SK-N-DZ (cell line): ENCODE measurements at places on chromosomes 3 and 15.
A peak's percentile ranks its signal among the peaks of the same experiment; 100 is the strongest.

DNA sequence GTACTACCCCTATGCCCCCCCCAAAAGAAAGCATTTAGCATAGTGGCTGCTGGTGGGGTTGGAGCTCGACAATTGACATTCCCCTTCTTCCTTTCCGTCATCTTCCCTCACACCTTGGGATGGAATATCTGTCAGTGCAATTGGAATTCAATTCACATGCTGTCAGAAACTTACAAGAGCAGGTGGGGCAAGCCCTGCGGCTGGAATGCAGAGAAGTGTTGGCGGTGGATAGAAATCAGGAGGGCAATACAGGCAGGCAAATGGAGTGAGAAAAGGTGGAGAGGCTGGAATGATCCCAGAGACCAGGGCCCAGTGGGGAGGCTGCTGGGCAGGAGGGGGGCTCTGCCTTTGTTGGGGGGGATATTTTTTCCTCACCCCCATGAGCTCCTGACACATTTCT, 44.1 kb downstream of the FAM3D start:
- no peak for DNase-seq

DNA sequence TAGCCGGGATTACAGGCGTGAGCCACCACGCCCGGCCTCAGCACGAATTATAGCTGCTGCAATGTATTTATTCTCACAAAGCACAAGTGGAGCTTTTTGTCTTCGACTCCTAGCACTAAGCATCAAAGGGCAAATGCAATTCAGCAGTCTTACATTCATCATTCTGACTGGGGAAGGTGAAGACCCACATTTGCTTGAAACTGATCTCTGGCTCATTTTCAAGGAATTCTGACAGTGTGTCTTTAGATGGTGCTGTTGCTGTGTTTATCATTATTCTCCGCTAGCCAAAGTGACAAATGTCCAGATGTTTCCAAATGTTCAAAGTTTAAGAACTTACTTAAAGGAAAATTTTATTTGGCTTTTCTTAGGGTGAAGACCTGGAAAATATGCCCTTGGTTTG, 55.9 kb downstream of the SGO1 start:
- DNase-seq: no peak

DNA sequence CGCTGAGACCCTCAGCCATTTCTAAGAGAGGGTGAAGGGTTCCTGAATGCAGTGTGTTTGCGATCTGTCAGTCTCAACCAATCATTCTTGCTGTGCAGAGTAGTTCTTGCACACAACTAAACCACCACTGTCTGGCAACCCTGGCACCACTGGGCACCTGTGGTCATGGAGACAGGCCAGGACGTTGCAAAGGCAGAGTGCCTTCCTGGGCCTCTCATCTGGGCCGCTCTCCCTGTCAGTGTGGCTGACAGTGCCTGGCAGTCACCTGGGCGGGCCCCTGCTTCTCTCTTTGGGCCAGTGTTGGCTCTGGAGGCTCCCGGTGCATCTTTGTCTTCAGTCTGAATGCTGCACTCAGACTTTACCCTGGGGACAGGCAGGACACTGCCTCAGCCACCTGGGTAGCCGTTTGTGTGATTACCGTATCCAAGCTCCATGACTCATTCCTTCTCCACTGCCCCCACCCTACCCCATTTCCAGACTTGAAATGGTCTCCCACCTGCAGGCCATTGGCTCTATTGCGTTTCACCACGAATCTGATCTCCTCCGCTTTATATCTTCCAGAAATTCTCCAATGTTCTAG, 104.6 kb upstream of the KLF13 start:
- DNase-seq: no peak

DNA sequence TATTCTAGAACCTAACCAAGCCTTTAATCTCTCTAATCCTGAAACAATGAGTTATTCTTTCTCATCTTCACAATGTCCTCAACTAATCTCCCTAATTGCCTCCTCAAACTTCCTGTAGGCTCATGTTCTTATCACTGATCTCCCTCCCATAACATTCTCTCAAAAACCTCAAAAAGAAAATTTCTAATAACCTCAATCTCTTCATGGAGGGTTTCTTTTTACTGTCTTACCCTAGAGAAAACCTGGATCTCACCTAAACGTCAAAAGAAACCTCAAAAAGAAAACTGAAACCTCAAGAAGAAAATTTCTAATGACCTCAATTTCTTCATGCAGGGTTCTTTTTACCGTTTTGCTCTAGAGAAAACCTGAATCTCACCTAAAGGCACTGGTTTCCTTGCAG, 150.2 kb downstream of the GSK3B start:
- no peak for DNase-seq

- DNase-seq: no peak
Measured at GRCh38 chr3:146468671-146469149, 651 bp downstream of the PLSCR2 start.

DNA sequence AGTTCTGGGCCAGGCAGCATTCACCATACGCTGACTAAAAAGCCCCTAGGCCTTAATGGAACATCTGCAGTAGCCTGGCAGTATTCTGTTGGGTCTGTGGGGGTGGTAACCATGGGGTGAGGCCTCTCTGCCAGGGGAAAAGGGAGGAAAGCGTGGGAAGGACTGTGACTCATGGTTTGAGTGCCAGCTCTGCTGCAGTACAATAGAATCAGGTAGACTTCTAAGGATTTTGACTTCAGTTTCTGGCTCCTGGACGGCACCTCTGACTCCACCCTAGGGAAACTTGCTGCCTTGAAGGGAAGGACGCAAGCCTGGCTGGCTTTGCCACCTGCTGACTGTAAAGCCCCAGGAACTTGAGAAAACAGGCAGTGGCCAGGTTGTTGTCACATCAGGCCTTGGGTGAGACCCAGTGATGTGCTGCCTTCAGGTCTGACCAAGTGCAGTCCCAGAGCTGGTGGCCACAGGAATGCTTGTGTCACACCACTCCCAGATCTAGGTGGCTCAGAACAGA, 148.6 kb downstream of the SUCNR1 start:
- no peak for DNase-seq

GRCh38 chr3:194305356-194306108, 45.6 kb downstream of the CPN2 start:
- no peak for DNase-seq

DNA sequence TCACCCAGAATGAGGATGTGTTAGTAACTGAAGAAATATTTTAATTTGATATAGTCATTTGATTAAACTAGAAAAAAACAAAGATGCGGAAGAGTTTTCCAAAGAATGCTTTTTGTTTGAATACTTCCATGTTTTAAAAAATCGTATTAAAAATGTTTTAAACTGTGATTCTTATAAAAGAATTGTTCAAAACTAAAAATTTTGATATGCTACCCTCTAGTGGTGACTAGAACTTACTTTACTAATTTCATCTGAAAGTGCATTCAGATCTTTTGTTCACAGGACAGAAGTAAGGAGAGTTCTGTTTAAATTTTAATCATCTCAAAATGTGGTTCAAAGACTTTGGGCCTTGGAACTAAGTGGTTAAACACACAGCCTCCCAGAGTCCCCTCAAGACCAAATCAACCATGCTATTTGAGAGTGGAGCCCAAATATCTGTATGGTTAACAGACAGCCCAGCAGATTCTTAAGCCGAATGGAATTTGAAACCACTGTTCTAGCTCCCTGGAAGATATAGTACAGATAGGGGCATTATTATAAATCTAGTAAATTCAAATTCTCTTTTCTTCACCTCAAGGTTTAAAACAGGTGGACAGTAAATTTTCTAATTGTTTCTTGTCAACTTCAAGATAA, 45.2 kb upstream of the SYNPR start:
- peak; percentile 13 for DNase-seq

DNA sequence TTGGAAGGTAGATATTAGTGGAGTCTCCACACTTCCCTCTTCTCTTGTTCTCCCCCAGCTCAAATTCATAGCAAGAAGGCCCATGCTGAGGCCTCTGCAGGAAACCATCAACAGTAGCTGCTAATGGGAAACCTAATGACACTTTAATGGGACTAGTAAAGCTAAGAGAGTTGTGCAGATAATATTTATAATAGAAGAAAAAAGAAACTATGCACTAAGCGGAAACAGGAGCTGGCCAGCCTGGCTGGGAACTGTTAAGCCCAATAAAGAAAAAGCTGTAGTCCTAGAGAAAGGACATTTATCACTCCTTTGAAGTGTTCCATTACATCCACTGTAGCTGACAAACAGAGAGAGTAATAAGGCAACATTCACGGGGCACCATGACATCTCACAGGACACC, 229.6 kb downstream of the IGSF11 start:
- no peak for DNase-seq

- DNase-seq: no peak
Measured at GRCh38 chr3:157387708-157388435, 48.8 kb upstream of the PTX3 start.

DNA sequence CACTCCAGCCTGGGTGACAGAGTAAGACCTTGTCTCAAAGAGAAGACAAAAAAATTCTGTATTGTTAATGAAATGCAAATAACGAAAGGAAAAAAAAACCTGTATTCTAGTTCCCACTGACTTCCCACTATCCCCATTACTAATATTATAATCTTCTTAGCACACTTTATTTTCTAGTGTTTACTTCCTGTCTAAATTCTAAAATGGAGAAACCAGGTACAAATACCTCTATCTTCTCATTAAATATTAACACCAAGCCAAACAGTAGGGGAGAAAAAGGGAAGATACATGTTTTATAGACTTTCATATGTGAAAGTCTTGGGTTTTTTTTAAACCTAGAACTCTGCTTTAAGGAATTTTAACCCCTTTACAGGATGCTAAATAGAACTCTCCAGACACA, 55.3 kb upstream of the PLXND1 start:
- no peak for DNase-seq

DNA sequence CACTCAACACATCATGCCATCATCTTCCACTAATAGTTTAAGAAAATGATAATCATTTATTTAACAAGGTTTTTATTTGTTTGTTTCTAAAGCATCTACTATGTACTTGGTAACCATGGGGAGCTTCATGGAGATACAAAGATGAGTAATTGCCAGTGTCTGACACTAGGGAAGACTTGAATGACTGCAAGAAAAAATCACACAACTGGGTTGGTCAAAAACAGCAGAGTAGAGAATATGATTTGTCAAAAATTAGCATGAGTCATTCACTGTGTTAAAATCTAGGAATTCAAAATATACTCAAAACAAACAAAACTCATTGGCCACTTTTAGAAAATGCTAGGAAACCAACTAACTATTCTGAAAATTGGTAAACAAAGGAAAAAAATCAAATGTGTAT, 6.3 kb downstream of the BNC1 start:
- DNase-seq: no peak

DNA sequence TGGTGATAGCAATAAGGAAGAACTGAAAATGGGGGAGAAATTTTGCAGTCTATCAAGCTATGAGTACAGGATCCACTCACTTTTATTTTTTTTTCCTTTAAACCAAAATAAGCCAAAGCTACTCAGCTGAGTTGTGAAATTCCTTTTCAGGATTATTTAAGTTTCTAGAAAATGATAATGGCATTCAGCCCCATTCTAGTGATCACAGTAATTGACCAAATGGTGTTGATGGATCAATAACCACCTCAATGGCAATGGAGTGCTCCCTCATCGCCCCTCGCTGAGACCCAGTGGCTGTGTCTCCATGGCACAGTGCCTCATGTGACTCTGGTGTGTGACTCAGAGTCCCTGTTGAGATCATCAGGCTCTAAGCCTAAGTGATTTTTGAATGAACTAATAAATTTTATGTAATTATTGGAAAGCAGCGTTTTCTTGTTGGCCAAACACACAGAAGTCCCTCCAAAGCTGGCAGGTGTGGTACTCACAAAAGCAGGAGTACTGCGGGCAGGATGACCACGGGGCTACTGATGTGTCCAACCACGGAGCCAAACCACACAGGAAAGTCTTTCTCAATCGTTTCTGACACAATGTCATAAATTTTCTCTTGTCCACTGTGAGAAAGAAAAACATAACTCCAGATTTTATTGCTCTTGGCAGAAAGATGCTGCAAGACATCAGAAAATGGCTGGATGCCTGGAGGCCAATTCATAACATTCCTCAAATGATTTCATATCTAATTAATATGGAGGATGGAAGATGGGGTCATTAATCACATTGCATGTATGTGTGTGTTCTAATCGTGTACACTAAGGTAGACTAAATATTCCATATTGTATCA, 14.4 kb upstream of the STARD5 start:
- no peak for DNase-seq

GRCh38 chr3:45462522-45463265, 74.3 kb downstream of the LARS2 start:
- DNase-seq: no peak

DNA sequence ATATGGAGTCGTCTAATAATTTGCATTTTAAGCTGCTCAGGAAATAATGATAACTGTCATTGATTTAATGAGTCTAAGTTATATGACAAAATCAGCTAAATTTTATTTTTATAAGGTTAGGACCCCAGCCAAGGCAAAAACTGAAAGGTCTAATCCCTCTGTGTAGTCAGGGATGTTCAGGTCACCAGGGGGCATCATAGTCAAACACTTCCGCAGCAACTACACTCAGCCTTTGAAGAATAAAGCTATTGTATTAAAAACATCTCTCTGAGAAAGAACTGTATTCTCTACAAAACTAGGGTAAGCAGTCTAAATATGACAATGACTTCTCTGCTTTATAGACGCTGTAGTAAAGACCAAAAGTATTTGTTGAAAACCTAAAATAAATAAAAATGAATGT, 15.0 kb downstream of the INTS14 start:
- no peak for DNase-seq

GRCh38 chr3:101819649-101820206, 29.6 kb upstream of the NFKBIZ start:
- no peak for DNase-seq

DNA sequence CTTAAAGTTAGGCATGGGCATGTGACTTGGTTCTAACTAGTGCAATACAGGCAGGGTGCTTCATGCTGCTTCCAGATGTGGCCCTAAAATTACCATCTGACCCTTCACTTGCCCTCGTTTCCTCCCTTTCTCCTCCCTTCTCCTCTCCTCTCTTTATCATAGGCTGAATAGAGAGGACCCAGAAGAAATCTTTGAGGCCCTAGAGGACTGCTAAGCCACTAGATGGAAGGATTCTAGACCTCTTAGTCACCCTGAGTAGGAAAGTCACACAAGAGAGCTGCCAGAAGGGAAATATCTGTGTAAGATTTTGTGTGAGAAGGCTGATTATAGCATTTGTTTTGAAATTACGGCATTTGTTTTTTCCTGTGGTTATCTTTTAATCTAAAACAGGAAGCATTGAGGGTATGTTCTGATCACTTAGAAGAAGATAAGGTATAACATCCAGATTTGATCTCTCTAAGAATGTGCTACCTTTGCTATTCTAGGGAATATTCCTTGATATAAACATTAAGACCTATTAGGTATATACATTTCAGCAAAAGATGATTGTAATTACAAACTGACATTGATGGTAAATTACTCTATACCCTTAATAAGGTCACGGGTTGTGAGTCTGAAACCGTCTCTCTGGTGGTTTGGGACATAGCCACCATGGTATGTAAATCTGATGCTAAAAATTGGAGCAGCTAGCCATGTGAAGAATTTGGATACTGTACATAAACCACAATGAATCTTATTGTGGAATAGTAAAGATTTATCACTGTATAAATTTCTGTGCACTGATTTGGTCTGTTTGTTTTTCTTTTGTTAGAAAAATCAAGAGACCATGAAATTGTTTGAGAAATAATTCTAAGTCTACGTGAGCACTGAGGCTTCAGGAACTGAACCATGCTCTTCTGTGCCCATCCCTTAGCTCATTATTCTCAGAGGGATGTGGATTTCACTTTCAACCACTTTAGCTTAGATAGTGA, 84.1 kb downstream of the TP63 start:
- DNase-seq: no peak
